ENCODE measurements at places on chromosomes 11 and 22.

GRCh38 chr11:39144351-39145130 is 2314.9 kb downstream of the LRRC4C start:
- no peak for DNase-seq

DNA sequence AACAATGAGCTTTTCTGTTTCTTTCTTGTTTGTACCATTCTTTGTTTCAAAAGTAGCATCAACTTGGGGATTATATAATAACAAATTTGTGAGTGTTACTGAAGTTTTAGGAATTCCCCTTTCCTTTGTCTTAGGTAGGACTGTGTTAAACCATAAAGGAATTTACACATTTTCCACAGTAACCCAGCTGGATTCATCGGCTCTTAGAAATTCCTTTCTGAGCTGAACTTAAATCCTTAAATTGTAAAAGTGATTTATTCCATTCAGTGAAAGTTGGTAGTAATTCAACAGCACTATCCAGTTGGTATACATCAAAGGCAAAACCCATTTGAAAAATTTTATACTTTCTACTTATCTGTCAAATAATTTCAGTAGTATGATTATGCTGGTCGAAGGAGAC is 11.8 kb downstream of the EMSY start:
- DNase-seq = no peak

DNA sequence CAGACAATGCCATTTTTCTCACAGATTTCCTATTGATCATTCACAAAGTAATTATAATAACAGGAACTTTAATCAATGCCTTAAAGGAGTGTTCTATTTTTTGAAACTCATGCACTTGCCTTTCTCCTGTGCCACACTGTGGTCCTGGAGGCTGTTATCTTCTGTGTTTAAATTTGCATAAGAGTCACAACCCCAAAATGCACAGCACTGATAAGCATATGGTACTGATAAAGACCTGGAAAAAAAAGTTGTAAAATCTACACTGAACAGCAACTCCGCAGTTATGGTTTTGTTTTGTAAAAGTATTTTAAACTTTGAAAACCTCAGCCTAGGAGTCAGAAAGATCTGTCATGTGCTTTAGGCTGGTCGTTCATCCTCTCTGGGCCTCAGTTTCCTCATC is 9.1 kb upstream of the CCDC34 start:
- no peak for DNase-seq

- no peak for DNase-seq
Observed at GRCh38 chr11:128804481-128804880, 62.6 kb downstream of the KCNJ1 start.

DNA sequence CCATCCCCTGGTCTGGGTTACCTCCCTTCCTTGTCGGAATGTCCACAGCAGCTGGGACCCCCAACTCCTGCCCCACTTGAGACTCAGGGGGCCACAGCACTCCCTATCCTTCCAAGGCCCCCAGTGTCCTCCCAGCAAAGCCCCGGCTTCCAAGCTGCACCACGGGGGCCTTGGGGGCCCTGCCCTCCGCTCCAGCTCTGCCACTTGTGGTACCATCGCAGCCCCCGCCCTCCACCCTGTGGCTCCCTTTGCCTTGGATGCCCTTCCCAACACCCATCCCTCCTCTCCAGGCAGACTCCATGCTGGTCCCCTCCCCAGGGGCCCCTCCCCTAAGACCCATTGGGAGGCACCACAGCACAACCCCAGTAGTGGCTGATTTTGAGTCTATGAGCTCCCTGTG is 17.3 kb downstream of the TMEM258 start:
- no peak for DNase-seq

- DNase-seq = no peak
Observed at GRCh38 chr11:133384731-133385130, 147.6 kb downstream of the OPCML start.

DNA sequence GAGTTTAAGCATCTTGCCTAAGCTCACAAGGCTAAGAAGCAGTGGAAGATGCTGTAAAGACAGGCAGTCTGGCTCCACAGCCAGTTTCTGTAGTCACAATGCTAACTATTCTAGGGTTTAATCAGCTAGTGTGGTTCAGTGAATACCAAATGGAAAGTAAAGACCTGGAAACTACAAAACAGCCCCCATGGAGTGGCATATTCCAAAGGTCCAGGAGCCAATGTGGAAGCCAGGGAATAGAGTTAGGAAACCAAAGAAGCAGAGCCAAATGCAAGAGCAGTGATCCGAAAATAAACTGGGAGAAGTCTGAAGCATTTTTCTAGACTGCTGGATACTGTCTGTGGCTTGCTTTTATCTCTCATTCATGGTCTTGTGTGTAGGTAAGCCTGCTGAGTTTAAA is 731.2 kb upstream of the ANO5 start:
- DNase-seq = no peak
